ENCODE measurements at places on chromosomes 6 and 20.
A peak's percentile ranks its signal among the peaks of the same experiment; 100 is the strongest.

GRCh38 chr6:158715330-158716311, 65.8 kb downstream of the SYTL3 start:
- no peak for DNase-seq

- no peak for DNase-seq
These were observed 149.4 kb upstream of the NOX3 start for GRCh38 chr6:155604991-155605390.

DNA sequence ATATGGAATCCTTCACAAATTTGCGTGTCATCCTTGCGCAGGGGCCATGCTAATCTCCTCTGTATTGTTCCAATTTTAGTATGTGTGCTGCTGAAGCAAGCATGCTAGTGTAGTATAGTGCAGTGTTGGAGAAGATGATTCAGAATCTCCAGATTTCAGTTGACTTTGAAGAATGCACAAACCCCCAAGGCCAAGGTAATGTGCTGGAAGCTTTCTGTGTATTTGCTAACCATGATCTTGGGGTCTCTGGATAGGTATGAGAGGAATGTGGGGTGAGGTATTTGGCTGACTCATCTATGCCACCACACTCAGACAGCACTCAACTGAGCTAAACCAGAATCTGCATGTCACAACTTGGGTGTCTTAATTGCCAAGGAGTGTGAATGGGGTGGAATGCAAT, 42.6 kb upstream of the DEK start:
- DNase-seq = no peak

DNA sequence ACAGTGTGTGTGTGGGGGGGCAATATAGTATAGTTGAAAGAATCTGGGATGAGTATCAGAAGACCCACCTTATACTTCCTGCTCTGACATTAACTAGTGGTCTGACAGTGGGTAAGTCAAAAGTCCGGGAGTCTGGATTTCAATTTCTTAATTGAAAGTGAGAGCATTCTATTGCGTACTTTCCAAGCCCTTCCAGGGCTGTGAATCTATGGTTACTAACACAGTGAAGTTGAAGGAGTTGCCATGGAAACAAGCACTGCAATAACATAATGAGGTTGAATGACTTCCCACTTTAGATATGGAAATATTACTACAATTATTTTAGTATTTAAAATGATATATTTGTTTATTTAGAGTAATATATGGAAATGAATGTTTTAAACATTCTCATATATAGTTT, 80.2 kb downstream of the MLIP start:
- no peak for DNase-seq

DNA sequence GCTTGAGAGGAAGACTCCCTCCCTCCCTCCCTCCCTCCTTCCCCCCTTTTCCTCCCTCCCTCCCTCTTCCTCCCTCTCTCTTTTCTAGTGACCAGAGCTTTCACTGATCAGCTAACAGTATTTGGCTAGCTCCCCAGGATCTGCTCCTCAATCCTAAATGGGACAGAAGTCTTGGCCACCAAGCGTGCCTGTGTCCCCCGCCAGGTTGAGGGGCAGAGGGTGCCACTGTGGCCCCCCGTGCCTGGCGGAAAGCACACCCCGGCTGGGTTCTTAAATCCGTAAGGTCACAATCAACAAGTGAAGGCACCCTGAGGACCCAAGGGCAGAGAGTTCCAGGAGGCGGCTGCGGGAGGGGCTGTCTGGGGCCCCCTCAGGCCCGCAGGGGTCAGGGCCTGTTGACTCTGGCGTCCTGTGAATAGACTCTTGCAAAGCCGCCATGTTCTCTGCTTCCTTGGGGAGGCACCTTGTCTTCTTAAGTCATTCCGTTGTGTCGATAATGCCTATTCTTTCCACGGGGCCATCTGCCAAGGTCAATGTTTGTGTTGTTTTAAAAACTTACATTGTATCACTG, 38.9 kb upstream of the STX16 start:
- DNase-seq = no peak

GRCh38 chr6:134640975-134641429, 308.9 kb downstream of the ALDH8A1 start:
- DNase-seq = peak; percentile 20

DNA sequence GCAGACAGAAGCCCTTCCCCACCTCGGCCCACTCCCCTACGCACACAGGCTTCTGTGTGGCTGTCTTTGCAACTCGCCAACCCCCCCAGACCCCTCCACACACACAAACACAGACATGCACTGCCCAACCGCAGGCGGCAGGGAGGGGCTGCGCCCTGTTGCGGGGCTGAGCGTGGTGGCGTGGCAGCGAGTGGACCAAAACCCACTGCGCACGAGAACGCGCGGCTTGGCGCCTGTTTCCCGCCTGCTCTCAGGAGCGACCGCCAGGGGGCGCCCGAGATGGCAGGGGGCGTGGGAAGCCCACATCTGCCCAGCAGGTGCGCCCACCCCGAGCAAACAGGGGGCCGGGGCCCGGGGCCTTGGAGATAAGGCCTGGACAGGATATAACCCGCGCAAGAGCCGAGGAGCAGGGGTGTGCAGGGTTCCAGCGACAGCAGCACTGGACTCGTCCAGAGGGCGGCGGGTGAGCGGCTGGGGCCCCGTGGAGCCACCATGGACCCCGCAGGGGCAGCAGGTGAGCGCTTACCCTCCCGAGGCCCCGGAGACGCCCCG, at the start of gene RBPJL:
Gene RBPJL, plus strand, starts transcription at position 410 of the 552 bp plus-strand sequence. Its CDS starts 83 bp downstream, at position 493.
- no peak for DNase-seq

DNA sequence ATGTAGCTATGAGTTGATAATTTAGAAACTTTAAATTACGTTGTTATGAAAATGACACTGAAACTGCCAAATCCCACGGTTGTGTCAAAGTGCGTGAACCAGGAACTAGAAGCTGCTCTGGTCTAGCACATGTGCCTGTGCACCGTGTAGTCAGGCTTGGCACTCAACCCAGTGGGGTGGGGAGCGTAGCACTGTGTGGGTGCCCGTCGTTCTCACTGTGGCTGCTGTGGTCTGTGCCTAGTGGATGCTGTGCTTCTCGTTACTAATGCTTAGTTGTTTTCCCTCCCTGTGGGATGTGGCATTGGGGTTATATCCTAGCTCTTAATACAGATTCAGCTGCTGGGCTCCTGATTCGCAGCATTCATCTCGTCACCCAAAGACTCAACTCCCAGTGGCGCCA, 46.2 kb upstream of the ADIG start:
- DNase-seq = no peak

DNA sequence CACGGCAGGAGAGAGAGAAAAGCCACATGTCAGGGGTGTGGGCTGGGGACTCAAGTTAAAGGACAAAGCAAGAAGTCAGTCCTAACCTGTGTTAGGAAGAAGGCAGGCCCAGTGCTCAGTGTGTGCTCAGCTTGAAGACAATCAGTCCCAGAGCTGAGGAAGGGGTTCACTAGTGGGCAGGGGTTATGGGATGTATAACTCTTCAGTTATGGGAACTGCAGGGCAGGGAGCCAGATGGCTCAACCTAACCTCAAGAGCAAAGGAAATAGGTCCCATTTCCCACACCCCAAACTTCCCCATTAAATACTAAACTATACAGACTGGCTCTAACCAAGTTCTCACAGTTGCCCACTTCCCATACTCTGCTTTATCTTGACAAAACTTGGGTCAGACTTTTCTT, 7.4 kb upstream of the SSTR4 start:
- no peak for DNase-seq

- no peak for DNase-seq
These were observed 974.1 kb downstream of the EYS start for GRCh38 chr6:64732888-64733287.

- DNase-seq = peak; percentile 21
These were observed 181.8 kb downstream of the FOXA2 start for GRCh38 chr20:22402550-22402949.

- DNase-seq = no peak
These were observed 16.9 kb upstream of the SLC22A2 start for GRCh38 chr6:160275511-160276003.

DNA sequence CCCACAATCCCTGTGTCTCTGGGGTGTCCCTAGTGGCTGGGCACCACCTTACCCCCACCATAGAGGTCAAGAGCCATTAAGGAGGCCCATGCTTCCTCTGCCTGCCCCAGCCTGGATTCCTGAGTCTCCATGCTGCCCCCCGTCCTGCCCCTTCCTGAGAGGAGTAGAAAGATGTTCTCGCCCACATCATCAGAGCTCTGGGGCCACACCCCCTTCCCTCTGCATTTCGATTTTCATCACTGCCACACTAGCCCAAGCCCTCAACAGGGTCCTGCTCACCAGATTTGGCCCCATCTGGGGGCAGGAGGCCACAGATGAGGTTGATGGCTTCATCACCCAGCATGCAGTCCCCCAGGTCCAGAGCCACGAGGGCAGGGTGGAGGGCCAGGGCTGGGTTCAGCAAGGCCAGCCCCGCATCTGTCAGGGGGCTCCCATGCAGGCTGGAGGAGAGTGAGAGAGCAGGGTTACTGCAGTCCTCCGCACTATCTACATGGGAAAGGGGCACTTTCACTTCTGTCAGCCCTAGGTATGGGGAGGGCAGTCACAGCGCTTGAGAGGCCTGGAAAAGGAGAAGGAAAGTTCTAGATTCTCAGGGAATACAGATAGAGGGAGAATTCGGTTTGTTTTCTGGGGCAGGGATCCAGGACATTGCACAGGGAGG, 1.5 kb downstream of the LRRC73 start:
- DNase-seq = no peak

DNA sequence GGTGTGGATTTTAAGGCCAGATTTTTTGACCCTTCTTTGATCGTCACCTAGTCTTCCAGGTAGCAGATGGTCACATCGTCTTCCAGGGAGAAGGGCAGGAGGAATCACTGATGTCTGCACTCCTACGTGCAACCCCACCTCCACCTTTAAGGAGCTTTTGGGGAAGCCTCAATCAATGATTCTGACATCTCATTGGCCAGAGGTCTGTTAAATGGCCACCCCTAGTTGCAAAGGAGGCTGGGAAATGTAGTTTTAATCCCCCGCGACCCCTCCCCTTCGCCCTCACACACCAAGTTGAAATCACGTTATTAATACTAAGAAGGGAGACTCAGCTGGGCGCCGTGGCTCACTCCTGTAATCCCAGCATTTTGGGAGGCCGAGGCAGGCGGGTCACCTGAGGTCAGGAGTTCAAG, 151.4 kb downstream of the BCAS1 start:
- DNase-seq = no peak

- peak; percentile 25 for DNase-seq
These were observed 1.1 kb downstream of the CITED2 start for GRCh38 chr6:139373154-139373927.

- DNase-seq = no peak
These were observed 339.0 kb upstream of the ADGRB3 start for GRCh38 chr6:68296126-68296525.

DNA sequence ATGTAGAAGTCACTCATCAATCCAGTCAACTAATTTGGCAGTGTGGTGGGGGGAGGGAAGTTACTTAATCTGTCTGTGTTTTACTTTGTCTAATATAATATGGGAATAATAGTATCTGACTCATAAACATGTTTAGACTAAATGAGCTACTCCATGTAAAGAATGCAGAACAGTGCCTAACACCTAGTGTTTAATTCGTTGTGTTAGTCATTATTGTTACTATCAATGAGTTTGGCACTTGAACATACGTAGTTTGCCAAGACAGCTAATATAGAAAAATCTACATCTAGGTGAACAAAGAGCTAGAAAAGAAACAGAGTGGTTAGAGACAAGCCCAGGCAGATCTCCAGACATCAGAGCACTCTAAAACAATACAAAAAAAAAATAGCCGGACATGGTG, 49.1 kb downstream of the IRAK1BP1 start:
- DNase-seq = no peak

DNA sequence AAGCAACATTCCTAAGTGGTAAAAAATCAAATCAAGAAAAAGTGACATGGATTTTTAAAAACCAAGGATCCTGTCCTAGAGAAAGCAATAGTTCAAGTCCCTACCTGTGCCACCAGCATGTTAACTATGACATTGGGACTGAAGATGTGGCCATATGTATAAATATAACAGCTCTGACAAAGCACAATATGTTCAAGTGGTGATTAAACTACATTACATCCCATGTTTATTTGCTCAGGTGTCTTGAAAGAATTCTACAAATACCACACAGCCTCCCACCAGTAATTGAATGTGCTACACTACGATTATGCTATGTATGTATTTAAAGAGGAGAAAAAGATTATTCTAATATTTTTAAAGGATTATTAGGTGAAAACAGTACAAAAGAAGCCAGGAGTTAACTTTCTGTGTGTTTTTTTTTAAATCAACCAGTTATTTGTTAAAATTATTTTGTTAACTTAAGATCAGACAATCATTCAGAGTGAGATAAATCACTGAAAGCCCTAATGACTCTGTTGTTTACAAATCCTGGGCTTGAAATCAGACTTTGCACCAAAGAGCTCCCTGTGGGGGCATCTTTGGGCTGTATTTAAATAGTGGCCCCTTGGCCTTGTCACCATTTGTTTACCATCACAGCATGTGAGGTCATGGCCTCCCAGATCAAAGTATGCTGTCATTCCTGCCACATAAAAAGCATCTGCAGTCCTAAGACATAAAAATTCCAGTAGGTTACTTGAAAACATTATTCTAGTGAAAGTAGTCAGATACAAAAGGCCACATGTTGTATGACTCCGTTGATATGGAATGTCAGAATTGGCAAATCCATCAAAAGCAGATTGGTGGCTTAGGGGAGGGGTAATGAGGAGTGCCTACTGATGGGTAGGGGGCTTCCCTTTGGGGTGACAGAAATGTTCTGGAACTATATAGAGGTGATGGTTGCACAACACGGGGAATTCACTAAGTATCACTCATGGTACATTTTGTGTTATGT, 17.1 kb downstream of the TTLL2 start:
- DNase-seq = peak; percentile 63

DNA sequence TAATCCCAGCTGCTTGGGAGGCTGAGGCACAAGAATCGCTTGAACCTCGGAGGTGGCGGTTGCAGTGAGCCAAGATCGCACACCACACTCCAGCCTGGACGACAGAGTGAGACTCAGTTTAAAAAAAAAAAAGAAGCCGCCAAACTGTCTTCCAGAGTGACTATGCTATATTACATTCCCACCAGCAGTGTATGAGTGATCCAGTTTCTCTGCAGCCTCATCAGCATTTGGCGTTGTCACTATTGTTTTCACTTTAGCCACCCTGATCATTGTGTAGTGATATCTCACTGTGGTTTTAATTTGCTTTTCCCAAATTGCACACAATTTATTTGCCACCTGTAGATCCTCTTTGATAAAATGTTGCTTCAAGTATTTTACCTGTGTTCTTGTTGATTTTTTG, 6.0 kb upstream of the AKAP12 start:
- DNase-seq = no peak

GRCh38 chr6:150413781-150414281, 45.0 kb downstream of the IYD start:
- DNase-seq = no peak

- DNase-seq = no peak
These were observed 16.2 kb downstream of the TMEM14A start for GRCh38 chr6:52686878-52687699.

DNA sequence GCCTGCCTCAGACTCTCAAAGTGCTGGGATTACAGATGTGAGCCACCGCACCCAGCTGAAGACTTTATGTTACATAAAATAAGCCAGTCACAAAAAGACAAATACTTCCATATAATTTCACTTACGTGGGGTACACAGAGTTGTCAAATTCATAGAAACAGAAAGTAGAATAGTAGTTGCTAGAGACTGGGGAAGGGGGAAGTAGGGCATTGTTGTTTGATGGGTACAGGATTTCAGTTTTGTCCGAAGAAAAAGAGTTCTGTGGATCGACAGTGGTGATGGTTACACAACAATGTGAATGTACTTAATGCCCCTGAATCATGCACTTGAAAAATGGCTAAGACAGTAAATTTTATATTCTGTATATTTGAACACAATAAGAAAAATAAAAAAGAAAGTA, 41.6 kb upstream of the ANKEF1 start:
- DNase-seq = no peak
